Stimulated activated CD8-positive, alpha-beta memory T cell treated with anti-CD3 and anti-CD28 coated beads, Interleukin-4, amount 100 ng/mL, for 24 hours (primary cell): ENCODE measurements at places on chromosomes 7 and 10.

DNA sequence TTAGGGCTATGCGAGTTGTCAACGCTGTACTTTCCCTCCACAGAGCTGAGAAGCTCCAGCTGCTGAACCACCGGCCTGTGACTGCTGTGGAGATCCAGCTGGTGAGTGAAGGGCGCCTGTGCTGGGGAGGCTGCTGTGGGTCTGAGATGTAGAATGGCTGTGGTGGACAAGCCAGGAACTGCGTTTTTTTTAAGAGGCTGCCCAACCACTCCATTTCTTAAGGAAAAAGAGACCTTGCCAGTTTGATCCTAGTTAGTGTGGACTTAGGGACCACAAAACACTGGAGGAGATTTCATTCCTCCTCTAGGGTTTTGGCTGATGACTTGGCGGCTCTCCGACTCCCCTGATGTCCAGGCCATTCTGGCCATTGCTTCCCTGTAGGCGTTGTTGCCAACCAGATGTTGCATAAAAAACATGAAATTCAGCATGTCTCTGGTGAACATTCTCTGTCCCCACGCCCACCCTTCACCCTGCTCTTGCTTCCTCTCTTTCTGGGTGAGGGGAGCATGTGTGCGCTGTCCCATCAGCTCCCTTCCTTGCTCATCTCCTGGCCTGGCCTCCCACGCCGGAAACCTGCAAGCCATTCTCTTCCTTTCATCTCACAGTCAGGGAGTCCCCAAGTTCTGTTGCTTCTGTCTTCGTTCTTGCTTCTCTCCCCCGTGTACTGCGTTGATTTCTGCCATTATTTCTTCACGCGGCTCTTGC lies 30.9 kb downstream of the CRCP start:
- DNase-seq = no peak

DNA sequence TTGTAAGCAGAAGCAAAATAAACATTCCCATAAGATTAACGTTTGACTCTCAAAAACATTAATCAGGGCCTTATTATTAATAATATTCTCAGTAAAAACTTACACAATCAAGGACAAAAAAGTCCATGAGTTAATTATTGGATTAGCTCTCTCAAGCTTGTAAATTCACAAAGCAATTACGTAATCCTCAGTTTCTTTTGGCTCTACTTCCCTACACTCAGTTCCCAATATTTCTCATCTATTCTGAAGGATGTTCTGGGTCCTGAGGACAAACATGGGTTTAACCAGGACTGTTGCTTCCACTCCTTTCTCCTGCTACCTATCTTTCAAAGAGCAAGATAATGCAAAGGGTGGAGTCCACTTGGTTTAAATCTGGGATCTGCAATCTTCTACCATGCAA lies 15.1 kb downstream of the FBXL13 start:
- no peak for DNase-seq

GRCh38 chr7:2416650-2417049 lies 13.2 kb downstream of the CHST12 start:
- DNase-seq = no peak

DNA sequence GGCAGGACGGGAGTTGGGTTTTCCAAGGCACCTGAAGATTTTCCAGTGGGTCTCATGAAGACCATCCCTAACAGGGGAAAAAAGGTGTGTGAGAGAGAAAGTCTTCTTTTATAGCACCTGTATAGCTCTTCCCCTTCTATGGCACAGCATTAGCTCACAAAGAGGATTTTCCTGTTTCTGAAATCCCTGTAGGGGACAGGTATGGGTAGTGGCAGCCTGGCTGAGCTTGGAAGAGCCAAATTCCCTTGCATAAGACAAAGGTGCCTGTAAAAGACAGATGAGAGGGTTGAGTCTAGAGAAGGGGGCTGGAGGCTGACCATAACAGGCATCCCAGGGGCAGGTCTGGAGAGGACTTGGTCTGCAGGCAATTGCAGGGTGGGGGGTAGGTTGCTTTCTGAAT lies 63.7 kb downstream of the COL13A1 start:
- DNase-seq = no peak

GRCh38 chr7:2757361-2757903 lies 69.4 kb downstream of the AMZ1 start:
- DNase-seq = no peak

GRCh38 chr7:158469396-158470051 lies 118.1 kb downstream of the PTPRN2 start:
- no peak for DNase-seq

GRCh38 chr10:1149793-1150637 lies 93.8 kb downstream of the WDR37 start:
- no peak for DNase-seq

DNA sequence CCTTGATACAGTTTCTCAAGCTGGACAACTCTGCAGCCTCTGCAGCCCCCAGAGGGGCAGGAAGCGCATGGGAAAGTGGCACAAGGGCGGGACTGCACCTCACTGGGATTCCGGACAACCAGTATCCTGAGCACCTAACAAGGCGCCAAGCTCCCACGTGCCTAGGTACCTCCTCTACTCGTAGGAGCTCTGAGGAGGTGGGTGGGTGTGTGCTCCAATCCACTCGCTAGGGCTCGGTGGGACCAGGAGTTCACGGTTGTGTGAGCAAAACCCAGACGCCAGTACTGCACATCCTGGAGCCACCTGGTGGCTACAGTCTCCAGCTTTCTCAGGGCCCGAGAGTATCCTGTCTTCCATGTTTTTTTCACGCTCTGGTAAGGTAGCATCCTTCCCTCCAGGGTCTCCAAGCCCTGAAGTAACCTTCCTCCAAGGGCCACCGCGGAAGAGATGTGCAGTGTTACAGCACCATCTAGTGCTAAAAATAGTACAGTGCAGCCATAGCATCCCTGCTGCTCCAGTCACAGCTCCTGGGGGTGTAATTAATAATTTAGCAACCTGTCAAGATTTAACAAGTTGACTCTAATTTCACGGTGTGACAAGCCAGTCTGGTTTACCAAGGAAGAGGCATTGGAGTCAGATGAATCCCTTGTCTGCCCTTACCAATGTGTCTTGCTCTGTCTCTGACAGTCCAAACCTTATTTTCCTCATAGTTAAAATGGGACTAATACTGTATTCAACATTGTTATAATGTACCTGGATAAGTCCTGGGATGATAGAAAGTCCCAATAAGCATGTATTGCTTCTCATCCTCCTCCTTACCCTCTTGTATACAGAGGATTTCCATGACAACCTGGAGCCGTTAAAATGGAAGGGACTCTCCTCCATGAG lies 70.4 kb downstream of the HERPUD2 start:
- no peak for DNase-seq

GRCh38 chr7:55081472-55082227 lies 62.8 kb downstream of the EGFR start:
- no peak for DNase-seq

GRCh38 chr7:27670177-27670576 lies 7.5 kb upstream of the HIBADH start:
- DNase-seq = no peak

DNA sequence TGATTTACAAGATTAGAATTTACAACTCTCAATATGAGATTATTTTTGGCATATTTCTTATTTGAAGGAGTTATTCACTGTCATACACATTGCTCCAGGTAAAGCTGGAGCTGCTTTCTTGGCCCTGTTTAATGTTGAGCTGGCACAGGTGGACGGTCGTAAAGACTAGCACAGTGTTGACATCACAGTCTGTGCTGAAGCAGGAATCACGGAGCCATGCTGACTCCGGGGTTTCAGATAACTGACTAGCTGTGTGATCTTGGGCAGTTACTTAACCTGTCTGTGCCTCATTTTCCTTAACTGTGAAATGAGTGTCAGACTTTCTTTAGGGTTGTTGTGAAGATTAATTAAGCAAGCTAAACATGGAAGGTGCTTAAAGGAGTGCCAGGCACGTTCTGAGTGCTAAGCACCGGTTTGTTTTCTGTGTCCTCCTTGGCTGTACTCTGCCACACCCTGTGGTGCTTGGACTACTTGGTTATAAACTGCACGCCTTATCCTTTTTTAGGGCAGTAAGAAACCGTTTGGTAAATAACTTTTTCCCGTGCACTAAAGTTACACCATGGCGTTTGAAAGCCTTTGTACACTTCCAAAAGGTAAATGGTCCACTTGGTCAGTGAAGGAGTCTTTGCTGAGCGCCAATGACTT lies 47.7 kb downstream of the DYNC2I1 start:
- no peak for DNase-seq

DNA sequence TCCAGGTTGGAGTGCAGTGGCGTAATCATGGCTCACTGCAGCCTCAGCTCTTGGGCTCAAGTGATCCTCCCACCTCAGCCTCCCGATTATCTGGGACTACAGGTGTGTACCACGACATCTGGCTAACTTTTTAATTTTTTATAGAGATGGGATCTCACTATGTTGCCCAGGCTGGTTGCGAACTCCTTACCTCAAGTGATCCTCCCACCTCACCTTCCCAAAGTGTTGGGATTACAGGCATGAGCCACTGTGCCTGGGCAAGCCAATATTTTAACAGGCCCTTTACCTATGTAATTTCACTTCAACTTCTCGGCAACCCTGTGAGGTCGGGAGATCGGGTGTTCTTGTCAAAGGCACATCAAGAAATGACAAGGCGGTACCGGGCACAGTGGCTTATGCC lies 146.3 kb downstream of the CUX1 start:
- DNase-seq = no peak

DNA sequence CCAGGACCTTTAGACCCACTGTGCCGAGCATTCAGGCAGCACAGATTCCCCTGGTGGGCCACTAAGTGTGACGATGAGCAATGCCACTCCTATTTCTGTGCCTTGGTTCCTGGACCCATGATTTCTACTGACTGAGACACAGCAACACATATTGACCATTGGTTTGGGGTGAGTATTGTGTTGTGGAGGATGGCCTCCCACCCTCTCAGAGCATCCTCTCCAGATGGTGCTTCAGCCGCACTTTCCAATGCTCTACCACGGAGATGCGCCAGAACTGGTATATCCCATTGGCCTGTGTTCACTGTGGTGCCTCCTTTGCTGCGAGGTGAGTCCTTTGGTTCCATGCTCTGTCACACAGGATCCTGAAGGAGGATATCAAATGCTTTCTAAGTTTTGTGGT lies 10.1 kb upstream of the GDF10 start:
- DNase-seq = no peak

DNA sequence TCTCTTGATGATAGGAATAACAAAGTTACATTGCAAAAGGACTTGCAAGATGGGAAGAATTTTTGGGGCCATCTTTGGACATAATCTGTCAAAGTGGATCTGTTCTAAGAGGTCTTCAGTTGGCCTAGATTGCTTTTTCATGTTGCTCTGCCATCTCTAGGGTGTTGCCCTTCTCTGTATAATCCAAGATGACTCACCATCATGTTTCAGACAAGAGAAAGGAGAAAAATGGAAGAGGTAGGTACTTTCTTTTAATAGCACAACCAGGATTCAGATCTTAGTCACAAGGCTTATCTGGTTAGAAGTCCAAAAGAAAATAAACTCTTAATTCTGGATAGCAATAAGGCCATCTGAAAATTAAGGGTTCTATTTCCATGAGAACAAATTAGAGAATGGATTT lies 38.7 kb upstream of the FOXP2 start:
- DNase-seq = no peak

DNA sequence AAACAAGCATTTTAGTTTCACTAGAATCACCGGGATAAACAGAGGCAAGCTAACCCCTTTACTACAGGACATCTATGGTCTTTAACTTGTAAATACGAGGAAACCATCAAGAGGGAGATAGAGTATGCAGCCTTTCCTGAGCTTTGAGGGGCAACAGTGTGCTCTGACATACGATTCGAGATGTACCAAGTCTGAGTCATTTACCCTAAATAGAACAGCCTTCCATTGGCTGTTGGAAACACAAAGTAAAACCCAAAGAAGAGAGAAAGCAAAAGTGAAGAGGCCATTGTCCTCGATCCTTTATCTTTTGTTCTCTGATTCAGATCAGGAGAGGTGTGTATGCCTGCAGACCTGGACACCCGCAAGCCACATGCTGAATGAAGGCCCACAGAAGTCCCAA lies 289.5 kb downstream of the KCNMA1 start:
- DNase-seq = no peak

DNA sequence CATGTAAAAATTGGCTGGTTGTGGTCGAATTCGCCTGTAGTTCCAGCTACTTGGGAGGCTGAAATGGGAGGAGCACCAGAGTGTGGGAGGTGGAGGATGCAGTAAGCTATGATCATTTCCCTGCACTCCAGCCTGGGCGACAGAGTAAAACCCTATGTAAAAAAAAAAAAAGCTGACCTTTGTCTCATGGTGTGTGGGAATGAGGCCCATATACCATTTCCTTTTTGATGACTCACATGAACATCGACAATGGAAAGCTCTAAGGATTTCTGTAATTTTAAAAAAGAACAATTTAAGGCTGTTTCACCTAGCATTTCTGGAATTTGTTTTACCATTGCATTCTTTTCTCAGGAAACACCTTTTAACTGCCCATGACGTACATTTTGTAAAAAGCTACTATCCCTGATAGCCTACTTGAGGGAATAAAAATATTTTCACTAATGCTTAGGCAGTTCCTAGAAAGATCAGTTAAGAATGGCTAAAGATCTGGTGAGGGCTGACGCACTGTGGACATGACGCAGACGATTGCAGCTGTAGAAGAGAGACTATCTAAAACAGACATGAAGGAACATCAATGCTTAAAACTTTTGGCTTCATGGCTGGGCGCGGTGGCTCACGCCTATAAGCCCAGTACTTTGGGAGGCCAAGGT lies 400.6 kb upstream of the IGFBP3 start:
- DNase-seq = no peak

DNA sequence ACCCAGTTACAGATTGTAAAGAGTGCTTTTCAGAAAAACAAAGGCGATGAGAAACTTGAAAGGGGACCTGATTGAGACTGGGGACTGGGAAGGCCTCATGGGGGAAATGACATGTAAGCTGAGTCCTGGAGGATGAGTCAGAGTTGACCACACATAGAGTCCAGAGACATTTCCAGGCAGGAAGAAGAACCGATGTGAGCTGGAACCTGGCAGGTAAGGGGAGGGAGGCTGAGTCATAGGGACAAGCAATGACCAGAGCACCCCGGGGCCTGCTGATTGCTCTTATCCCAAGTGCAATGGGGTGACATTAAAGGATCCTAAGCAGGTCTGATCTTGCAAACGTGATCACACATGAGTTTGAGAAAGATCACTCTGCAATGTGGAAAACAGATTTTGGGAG lies 11.7 kb downstream of the TLL2 start:
- DNase-seq = no peak

DNA sequence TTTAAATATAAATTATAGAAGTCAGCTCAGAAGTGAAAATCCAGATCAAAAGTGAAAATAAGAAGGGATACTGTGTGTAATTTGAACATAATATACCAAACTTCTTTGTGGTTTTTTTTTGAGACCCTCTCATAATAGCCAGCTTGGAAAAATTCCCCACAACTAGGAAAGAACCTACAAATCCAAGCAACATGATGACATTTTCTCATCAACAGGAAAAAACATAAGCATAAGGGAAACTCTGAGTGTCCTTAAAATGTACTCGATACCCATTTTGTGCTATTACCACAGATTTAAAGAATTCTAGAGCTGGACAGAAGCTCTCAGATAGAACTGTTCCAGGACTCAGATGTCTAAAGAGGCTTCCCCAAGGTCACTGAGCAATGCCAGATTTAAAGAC lies 214.8 kb upstream of the KLF14 start:
- DNase-seq = no peak

GRCh38 chr10:123929791-123930190 lies 38.2 kb upstream of the CPXM2 start:
- no peak for DNase-seq
